ENCODE measurements at places on chromosomes 1 and 21.
A peak's percentile ranks its signal among the peaks of the same experiment; 100 is the strongest.

DNA sequence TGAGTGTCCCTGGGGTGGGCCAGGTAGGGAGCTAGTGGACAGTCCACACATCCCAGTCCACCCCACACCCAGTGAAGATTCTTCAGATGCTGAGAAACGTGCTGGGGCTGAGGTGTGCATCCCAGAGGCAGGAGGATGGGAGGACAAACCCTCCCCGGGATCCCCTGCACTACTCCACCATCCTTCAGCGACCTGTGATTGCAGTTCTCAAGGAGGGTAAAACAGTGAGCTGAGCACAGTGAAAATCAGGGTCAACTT is 51.0 kb downstream of the ELK4 start:
- DNase-seq = no peak

- DNase-seq = no peak
These were observed 40.1 kb upstream of the LIN9 start for GRCh38 chr1:226349081-226349480.

- DNase-seq = no peak
These were observed 5.0 kb upstream of the RPL5 start for GRCh38 chr1:92826792-92827191.

- no peak for DNase-seq
These were observed 404.3 kb downstream of the HLX start for GRCh38 chr1:221283532-221283931.

GRCh38 chr1:158951956-158952355 is 20.6 kb downstream of the PYHIN1 start:
- DNase-seq = no peak

DNA sequence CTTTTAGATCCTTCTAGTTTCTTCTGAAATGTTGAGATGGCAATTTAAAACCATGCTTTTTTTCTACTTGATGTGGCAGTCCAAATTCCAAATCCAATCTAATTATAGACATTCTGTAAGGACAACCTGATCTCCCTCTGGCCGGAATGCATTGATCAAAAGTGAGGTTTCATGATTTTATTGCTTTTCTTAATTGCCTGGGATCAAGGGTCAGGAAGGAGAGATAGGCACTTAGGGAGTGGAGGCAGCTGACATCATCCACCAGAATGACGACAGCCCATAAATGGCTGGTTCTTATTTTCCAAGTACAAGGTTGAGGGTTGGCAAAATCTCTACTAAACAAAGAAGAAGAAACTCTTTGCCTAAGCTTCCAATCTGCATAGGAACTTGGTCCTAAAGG is 46.4 kb upstream of the SCCPDH start:
- no peak for DNase-seq

GRCh38 chr21:20997311-20997635 is 936 bp upstream of the NCAM2 start:
- DNase-seq = no peak

- no peak for DNase-seq
These were observed 70.1 kb downstream of the HSPA13 start for GRCh38 chr21:14312871-14313270.

DNA sequence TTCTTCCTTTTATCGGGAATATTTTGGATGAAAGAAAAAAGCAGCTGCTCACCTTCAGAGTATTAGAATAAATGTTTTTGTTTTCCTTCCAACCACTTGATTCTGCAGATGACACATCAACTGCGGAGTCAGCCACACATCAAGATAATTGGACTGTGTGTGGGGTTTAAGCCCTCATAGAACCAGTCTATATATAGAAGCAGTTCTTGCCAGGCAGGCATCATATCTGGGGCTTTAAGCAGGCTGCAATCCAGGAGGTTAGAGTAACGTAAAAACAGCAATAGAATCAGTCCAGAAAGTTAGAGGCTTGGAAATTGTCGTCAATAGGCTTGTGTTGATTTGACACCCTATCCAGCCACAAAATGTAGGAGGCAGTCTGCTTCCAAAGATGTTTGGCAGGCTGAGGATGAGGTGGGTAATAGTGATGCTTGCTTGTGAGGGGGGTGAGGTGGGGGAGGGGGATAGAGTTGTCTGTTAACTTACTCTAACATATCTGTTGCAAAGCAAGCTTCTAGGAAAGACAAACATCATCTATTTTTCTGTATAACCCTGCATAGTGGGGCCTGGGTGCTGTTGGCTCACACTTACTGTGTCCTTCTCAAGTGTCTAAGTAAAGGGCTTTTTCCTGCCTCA is 64.8 kb downstream of the PEX14 start:
- DNase-seq = no peak

DNA sequence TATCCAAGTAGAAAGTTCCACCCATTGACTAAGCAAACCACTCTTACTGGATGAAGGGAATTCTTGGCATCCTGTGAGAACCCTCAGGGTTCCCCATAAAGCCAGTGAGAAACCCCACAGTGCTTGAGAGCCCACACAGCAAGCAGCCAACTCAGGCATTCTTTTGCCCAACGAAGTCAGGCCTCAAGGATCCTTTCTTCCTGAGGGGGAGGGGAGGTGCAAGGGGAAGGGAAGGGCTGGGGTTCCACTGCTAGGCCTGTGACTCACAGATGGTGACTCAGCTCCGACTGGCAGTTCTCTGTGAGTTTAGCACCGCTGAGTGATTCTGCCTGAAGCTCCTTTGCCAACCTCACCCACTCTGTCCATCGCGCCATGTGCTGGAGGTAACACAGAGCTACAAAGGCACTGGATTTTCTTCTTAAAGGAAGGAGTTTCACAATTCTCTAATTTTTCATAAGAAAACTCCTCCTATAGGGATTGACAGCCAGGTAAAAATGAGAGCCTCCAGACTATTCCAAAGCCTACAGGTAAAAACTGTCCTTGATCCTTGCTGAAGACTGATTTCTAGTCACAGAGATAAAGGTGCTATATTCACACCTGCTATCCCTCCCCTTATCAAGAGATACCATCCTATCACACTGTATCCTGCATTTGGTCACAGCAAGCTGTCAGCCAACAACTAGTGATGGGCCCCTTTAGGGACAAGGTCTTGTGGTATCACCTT is 4.8 kb downstream of the ENO1 start:
- peak; percentile 49 for DNase-seq

DNA sequence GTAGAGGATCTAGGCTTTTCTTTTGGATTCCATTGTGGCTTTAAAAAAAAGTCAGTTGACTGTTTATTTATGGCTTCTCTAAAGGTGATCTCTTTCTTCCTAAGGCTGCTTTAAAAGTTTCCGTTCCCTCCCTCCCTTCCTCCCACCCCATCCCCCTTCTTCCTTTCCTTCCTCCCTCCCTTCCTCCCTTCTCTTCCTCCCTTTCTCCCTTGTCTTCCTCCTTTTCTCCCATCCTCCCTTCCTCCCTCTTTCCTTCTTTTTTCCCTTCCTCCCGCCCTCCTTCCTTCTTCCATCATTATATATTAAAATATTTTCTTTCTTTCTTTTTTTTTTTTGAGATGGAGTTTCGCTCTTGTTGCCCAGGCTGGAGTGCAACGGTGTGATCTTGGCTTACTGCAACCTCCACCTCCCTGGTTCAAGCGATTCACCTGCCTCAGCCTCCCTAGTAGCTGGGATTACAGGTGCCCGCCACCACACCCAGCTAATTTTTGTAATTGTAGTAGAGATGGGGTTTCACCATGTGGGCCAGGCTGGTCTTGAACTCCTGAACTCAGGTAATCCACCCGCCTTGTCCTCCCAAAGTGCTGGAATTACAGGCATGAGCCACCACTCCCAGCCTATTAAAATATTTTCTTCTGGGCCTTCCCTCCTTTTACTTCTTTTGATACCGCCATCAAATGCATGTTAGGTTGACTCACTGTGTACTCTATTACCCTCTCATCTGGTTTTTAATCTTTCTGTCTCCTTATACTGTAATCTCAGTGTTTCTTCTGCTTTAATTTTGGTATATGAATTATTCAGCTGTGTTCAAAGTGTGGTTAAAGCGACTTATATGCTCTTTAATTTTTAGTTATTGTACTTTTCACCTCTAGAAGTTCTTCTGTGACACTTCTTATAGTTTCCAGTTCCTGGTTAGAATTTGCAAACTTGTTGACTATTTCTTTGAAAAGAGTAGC is 59.2 kb upstream of the ATP5PO start:
- no peak for DNase-seq

- no peak for DNase-seq
These were observed at the start of the genes SHE and TDRD10 for GRCh38 chr1:154502066-154502743. TSS of gene SHE (minus strand) at chr1:154502412. CDS start at chr1:154502026, 386 bp downstream. TSS of gene TDRD10 (plus strand) at chr1:154502219. CDS start at chr1:154506904, 4,685 bp downstream.

DNA sequence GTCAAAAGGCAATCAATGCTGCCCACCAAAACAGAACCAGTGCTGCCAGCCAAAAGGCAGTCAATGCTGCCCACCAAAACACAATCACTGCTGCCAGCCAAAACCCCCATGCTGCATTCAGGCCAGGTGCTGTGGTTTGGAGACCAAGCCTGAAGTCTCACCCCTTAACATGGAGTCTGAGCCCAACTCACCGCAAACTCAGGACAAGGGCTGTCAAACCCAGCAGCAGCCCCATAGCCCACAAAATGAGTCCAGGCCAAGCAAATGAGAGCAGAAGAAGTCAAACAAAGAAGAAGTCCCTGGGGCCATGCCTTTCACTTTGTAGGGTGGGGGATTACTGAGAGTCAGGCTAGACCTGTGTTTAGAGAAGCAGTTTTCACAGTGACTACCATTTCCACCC is 6.4 kb downstream of the SMCP start:
- DNase-seq = no peak

GRCh38 chr1:103129255-103129654 is 20.9 kb upstream of the COL11A1 start:
- no peak for DNase-seq

DNA sequence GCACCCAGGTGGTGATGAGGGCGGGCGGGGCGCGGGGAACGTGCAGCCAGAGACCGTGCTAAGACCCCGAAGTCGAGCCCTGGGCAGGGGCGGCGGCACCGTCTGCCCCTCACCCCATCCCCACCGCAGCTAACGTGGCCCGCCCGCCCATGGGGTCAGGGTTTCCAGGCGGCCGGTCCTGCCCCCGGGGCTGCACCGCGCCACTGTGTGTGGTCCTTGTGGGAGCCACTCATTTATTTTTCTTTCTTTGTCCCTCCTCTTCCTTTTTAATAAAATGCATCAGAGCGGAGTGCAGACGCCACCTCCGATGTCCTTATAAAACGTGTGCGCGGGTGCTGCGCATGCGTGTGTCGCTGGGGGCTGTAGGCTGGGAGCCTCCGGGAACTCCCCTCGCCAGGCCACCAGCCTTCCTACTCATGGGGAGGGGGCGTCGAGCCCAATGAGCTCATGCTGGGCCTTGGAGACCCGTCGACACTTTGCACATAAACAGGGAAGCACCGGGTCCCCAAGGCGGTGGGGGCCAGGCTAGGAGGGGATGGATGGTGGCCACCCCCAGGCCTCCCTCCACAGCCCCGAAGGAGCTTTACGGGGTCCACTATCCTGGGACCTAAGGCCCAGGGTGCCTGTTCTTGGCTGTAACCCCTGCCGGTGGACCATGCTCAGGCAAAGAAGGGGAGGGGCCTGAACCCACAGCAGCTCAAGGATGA is 59.9 kb downstream of the WNT9A start:
- no peak for DNase-seq

GRCh38 chr1:13450204-13450603 is 40.0 kb downstream of the PRAMEF20 start:
- DNase-seq = no peak

DNA sequence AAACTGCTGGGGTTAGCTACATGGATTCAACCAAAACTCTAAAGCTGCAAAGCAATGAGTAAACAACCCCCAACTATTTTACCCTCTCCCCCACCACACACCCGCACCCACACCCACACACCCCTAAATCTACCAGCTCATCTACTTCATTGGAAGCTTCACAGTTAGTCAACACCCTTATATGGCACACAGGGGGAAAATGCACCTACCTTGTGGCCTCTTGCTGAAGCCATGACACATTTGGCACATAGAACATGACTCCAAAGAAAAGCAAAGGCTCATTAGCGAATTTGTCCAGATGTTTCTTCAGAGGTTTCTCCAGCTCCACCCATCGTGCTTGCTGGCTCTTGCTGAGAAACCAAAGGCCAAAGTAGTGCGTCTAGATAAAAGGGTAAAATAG is 99.8 kb downstream of the PTPN14 start:
- DNase-seq = no peak

DNA sequence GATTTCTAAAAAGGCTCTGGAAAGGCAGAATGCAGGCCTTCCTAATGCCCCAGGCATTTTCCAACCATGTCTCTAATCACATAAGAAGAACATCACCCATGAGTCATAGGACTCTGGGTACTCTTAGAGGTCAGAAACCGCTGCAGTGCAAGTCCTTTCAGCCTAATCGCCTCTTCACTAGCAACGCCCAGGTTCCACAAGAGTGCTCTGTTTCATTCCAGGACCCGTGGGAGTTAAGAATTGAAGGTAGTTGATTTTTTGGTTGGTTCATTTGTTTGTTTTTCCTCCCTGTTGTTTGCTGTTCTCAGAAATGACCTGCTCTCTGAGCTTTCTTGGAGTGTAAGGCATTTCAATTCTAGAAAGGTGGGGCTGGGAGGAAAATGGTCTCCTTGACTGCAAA is 123.2 kb downstream of the NR5A2 start:
- no peak for DNase-seq

DNA sequence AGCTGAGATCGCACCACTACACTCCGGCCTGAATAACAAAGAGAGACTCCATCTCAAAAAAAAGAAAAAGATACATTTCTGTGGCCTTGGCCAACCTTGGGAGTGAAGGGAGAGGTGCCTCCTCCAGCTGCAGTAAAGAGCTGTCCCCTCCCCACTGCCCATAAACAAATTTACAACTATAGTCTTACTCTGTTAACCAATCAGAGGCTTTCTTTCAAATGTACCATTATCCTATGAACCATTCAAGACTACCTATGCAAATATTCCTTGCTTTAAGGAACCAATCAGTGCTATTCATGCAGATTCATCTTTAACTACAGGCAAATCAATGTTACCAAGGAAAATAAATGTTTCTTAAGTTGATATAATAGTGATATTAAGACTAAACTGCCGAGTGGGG is 1.0 kb downstream of the CELA2B start:
- no peak for DNase-seq

DNA sequence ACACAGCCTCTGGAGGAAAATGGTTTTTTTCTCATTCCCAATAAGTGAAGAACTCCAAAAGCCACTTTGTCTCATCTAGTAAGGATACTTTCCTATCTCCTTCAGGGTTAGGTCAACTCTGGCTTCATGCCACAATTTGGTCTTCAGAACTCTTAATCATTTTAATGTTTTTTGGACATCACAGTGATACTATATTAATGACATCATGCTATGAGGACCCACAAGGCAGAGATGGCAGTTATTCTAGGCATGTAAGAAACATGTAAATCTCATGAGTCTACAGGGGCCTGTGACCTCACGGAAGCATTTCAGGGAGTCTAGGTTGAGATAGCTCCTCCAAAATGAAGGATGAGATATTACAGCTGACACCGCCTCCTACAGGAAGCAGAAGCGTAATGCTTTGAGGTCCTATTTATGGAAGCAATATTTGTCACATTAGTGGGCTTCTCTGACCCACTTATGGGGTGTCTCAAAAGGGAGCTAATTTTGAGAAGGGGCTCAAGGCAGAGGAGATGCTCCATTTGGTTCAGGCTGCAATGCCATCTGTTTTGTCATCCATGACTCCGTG is 5.0 kb upstream of the GPR137B start:
- no peak for DNase-seq

GRCh38 chr1:15035236-15035635 is 118.3 kb upstream of the TMEM51 start:
- DNase-seq = no peak
